ENCODE measurements at places on chromosomes 3 and 15.

DNA sequence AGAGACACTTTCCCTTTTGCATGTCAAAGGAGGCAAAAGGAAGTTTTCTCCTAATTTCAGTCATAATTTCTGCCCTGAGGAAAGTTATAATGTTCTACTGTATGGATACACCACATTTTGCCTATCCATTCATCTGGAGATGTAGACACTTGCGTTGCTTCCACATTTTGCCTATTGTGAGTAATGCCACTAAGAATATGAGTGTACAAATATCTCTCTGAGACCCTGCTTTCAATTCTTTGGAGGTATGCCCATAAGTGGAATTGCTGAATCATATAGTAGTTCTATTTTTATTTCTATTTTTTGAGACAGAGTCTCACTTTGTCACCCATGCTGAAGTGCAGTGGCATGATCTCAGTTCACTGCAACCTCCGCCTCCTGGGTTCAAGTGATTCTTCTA, 3.6 kb upstream of the CD276 start:
- no peak for DNase-seq

DNA sequence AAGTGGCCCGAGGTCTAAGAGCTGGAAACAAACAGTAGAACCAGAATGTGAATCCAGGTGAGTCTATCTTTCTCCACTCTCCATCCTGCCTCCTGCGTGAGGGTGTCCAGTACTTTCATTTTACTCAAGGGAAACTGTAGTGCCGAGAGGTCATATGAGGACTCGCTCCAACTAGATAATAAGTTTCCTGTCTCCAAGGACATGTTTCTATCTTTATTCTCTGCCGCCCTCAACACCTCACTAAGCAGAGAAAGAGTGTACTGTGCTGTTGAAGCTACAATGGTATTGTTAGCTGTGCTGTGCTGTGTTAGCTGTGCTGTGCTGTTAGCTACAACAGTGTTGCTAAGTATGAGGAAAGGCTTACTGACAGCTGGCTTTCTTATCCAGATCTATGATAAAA, 137.9 kb upstream of the COL8A1 start:
- no peak for DNase-seq

GRCh38 chr3:184745526-184745925, 33.7 kb upstream of the MAGEF1 start:
- no peak for DNase-seq

DNA sequence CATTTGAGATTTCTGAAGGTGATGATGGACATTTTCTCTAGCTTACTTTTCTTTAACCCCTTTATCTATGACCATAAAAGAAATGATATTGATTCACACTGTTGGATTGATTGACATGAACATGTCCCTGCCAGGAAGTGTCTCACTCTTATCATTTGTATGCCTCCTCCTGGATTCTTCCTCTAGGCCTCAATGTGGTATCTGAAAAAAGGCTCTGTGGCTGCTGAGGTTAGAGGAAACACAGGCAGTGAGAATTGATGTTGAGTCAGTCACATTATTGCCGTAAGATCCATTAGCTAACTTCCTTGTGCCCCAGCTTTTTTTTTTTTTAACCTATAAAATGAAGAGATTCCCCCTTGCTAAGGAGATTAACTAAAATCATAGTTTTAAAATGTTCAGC, 8.0 kb upstream of the THRB start:
- DNase-seq: no peak

- DNase-seq: no peak
Measured at GRCh38 chr15:31528846-31529245, 202.2 kb downstream of the KLF13 start.

- no peak for DNase-seq
Measured at GRCh38 chr3:57133157-57133556, 32.0 kb downstream of the IL17RD start.

DNA sequence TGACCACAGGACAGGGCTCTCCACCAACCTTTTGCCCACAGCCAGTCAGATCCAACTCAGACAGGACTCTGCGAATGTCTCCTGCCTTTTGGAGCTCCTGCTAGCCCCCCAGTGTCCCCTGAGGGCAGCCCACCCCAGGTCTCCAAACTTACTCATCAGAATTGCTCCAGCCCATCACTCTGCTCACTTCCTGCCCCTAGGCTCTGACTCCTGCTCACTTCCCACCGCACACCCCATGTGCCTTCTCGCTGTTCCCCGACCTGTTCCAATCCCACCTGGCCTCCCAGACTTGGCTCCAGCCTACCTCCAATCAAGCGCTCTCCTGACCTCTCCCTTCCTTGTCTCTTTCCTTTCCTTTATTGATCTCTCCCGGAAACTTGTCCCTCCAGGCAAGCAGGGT, 5.9 kb upstream of the STRA6 start:
- no peak for DNase-seq

DNA sequence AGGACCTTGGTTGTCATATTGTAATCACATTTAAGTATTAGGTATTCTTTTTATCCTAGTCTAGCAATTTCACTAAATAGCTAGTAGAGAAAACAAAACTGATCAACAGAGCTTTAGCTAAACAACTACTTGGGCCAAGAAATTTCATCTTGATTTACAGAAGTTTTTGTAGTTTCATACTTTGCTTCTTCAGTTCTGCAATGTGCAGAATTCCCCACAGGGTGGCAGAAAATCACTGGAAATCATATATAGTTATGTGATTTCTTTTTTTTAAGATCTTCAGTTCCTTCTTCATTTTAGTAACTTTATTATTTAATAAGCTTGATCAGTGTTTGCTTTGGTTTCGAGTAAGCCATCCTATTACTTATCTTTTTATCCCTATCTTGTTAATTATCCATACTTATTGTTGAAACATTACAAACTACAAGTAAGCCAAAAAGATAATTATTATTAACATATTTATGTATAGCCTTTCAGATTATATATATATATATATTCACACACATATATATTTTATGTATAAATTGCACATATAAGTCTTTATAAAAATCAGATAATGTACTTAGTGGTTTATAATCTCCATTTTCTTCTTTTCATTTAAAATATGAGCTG, 2.2 kb upstream of the BNIP2 start:
- DNase-seq: no peak

DNA sequence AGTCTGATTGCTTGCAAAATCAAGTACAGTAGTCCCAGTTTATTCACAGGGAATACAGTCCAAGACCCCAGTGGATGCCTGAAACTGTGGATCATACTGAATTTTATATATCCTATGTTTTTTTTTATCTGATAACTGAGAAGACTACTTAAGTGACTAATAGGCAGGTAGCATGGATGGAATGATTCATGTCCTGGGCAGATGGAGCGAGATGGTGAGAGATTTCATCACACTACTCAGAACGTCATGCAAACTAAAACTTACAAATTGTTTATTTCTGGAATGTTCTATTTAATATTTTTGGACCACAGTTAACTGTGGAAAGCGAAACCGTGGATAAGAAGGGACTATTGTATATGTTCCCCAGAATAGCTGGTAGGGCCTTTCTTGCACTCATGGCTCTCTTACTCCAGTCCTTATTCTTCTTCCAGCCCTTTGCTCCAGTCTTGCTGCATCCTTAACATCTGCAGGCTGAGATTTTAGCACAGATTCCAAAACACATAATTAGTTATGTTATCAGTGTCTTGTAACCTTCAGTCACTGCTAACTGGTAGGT, 290.0 kb downstream of the ADAMTSL3 start:
- no peak for DNase-seq

GRCh38 chr3:189573004-189573403, 58.2 kb upstream of the TP63 start:
- no peak for DNase-seq

DNA sequence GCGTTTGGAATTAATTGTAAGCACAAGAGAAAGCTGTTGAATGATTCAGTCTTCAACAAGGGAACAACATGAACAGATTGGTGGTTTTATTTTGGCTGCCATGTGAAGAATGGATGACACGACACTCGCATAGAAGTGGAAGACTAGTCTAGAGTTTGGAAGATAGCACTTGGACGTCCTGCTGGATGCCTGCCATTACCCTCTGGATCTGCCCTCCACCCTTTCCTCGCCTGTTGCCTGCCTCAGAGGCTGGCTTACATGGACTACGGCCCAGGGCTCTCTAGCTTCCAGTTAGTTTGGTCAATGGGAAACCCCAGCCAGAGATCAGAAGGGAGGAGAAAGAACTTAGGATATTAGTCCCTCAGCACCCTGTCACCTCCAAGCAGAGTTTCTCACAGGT, 493.5 kb downstream of the FHIT start:
- no peak for DNase-seq

- no peak for DNase-seq
Measured at GRCh38 chr15:22919171-22919570, 61.0 kb downstream of the CYFIP1 start.

Measured in stimulated activated CD8-positive, alpha-beta memory T cell treated with anti-CD3 and anti-CD28 coated beads, Interleukin-15, amount 100 ng/mL, for 1 hour (primary cell).